Muscle of leg (tissue), 16 donors: ENCODE measurements at places on chromosomes 11 and 22. TPM values are rescaled to one million over a fixed set of nuclear protein-coding genes. Genes with fewer than 3 reads are reported as not detected.

DNA sequence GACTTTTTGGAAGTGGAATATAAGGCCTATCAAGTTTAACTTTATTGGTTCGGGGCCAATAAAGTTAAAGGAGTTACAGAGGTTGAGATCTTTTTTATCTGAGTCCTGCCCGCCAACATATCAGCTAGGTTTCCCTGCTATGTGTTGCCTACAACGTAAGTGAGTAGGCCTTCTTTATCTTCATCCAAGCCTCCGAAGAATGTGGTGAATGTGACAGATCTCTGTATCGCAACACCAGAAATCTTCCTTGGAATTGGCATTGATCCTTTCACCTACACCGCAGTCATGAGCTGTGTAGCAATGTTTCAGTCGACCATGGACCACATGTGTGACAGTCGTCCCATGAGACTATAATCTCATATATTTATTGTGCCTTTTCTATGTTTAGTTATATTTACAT lies 37.3 kb upstream of the CADM1 start:
- no peak for DNase-seq

DNA sequence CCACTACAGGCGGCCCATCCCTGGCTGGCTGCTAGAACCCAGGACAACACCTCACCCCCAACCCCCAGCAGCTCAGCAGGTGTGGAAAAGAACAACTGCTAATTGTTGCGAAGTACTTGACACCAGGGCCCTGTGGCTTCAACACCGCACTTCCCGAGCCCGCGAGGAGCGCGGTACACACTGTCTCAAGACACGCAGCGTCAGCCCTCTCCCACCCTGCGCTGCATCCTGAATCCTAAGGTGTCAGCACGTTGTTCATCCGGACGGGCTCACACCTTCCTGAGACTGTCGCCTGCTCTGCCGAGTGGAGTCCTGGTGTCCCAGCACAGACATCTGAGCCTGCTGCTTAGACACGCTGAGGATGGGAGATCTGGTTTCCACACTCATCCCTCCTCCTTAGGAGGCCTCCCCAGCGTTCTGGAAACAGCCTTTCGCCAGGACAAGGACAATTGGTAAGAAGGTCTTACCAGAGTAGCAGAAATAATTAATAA lies 1336.2 kb downstream of the BRD1 start:
- no peak for DNase-seq

- DNase-seq: no peak
Measured at GRCh38 chr22:48578138-48579042, 1249.3 kb downstream of the BRD1 start.

DNA sequence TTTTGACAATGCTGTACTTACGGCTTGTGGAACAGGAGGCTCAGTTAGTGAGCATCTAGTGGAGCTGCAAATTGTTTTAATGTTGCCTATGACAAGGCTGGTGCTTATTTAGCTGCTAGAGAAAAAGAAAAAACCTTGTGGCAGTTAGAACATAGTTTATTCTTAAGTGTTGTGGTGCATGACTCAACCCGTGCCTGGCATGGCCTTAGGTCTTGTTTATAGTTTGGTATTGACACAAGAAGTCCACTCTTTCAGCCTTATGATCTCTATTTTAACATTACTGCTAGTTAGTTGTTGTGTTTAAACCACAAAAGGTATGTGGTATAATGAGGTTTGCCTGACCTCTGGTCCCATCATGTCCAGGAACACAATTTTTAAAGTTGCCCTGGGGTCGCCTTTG lies 744.6 kb downstream of the FAM181B start:
- DNase-seq: no peak

GRCh38 chr11:79610678-79611077 lies 169.8 kb upstream of the TENM4 start:
- DNase-seq: no peak

The GLYATL2 gene
- total RNA-seq: 0.89 TPM

The TAF10 gene
- total RNA-seq: 76.3 TPM

The RBMXL2 gene
- total RNA-seq: 0.04 TPM
